KBM-7 (cell line): ENCODE measurements at places on chromosomes 16 and 17.

DNA sequence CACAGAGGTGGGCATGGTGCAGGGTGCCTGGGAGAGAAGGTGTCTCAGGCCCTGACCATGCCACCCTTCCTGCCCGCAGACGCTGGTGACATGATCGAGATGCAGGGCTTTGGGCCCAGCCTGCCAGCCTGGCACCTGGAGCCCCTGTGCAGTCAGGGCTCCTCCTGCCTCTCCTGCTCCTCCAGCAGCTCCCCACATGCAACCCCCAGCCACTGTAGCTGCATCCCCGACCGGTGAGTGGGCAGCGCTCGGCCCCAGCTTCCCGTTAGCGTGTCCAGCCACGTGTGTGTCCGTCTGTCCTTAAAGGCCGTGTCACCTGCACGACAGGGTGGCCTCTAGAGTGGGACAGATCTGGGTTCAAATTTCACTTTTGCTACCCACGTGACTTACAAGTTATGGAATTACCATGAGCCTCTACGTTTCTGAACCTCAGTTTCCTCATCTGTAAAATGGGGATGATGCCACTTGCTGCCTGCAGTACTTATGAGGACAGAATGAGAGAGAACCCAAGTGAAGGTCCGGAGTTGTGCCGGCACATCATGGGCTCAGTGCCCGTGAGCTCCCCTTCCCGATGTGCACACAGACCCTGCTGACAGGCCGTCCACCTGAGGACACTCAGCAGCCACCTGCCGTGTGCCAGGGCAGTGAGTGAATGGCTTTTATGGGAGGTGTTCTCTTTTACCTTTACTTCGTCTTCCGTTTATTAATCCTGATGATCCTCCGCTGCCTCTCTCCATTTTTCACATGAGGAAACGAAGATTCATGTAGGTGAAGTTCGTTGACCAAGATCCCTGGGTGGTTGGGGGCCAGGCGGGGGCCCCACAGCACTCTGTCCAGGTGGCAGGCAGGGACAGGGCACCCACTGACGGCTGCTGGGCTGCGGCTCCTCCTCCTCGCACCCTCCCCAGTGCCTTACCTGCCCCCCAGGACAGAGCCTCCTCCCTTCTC, 29.4 kb downstream of the MNT start:
- no peak for DNase-seq

GRCh38 chr16:27698266-27698665, 148.3 kb downstream of the KATNIP start:
- DNase-seq, result peak; percentile 21

DNA sequence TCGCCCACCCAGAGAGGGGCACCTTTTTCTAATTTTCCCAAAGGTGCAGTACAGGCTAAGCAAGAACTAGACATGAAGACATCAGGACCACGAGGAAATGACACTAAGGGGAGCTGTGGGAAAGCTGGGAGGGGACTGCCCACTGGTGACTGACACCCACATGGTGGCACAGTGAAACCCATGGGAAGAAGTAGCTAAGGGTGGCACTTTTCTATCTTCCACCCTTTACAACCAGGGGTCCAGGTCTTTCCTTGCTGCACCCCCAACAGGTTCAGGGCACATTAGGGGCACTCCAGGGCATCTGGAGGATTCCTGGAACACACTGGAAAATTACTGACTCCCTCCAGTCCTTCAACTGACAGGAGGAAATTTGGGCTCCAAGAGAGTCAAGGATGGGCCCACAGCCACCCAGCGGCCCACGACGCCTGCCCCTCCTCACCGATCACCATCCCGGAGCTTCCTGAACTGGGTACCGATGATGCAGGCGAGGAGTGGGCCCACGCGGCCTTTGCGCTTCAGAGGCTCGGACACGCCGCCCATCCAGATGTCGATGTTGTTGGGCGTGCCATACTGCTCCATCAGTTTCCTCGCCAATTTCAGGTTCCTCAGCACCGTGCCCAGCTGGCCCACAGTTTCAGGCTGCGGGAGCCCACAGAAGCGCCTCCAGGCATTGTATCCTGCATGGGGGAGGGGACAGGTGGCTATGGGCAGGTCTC, 9.4 kb downstream of the MPO start:
- no peak for DNase-seq

DNA sequence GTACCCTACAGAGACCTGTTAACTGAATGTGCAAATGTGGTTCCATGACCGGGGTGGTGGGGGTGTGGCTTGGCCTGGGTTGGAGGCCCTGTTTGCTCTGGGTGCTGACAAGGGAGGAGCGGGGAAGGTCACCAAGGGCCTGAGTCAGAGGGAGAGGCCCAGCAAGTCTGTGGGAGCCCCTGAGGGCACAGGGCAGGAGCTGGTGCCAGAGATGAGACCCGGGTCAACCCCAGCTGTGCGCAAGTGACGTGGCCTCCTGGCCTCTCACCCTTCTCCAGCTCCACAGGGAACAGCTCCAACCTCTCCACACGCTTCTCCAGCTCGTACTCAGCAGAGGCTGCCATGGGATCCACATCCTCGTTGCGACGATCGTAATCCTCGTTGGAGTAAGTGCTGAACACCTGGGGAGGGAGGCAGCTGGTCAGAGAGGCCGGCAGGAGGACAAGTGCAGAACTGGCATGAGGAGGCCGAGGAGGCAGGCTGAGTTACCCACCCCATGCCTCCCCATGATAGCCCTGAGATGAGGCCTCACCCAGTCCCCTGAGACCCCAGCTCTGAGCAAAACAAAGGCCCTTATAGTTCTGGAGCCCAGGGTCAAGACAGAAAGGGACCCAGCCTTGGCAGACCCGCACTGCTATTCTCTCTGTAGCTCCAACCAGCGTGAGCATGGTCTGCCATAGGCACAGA, 5.5 kb downstream of the PPP1R9B start:
- no peak for DNase-seq

DNA sequence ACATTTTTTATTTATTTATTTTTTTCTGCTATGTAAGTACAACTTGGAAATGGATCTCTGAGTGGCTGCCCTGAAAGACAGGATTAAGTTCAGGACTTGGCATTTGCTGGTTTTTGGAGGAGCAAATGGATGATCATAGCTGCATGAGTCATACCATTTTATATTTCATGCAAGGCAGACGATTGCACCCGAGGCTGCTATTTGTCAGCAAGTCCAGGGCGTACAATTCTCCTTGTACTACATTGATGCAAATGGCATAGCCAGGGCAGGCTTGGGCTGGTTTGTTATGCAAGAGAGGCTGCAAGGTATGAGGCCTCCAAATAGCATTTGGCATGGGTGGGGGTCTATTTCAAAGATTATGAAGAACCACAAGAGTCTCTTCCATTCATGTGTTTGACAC, 81.2 kb upstream of the CACNG3 start:
- DNase-seq, result no peak

- no peak for DNase-seq
These were observed 131.9 kb upstream of the ZFHX3 start for GRCh38 chr16:73179705-73180331.

DNA sequence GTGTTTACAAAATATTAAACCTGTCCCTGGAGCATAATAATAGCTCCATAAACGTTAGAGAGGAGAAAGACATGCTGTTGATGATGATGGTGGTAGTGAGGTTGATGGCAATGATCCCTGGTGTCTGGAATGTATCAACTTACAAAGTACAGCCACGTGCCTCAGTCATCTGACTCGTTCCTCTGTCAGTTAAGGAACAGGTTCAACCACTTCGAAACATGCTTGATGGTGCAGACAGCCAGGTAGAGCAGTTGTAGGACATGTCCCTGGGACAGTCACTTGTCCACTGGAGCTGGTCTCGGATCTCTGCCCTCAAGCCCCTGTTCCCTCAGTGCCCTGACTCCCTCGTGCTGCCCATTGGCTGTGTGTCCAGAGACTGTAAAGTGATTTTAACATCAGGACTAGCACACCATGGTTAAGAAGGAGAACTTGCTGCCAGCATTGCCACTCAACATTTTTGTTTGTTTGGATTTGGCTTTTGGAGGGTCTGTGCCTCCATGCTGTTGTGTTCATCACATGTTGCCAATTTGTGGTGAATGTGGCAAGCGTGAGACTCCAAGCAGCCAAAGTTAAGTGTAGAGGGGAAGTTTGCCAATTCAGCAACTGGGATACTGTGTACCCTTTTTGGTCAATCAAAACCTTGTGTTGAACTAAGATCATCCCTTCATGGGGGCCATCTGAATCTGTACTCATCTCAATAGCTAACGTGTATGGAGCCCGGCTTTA, 16.3 kb upstream of the SALL1 start:
- DNase-seq, result no peak

DNA sequence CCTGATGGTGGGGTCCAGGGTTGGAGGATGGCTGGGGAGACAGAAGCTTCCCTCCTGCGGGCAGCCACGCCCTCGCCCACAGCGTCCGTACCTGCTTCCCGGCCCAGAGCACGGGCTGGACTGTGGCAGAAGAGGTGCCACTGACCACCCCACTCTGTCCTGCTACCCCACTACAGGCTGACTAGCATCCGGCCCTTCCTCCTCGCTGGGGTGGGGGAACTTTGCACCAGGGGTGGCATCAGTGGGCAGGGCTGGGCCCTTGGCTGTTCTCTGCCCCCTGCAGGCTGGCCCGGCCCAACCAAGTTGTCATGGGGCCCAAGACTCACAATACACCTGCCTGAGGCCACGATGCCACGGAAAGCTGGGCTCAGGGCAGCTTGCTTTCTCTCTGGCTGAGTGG, 73.0 kb downstream of the KLHDC4 start:
- no peak for DNase-seq
